ENCODE measurements at places on chromosomes 13 and 19.
A peak's percentile ranks its signal among the peaks of the same experiment; 100 is the strongest.

DNA sequence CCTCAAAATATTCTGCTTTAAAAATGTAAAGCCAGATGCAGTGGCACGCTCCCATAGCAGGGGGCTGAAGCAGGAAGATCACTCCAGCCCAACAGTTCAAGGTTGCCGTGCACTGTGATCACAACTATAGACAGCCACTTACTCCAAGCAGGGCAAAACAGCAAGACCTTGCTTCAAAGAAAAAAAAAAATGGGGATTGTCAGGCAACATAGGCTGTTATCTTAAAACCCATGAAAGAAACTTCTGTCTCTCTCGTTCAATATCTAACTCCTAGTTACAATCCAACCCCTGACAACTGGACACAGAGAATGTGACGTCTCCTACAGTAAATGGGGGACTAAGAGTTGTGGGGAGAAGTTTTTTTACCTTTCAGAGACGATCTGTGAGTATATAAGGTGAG, 17.4 kb downstream of the ELF1 start:
- DNase-seq, result peak; percentile 90

DNA sequence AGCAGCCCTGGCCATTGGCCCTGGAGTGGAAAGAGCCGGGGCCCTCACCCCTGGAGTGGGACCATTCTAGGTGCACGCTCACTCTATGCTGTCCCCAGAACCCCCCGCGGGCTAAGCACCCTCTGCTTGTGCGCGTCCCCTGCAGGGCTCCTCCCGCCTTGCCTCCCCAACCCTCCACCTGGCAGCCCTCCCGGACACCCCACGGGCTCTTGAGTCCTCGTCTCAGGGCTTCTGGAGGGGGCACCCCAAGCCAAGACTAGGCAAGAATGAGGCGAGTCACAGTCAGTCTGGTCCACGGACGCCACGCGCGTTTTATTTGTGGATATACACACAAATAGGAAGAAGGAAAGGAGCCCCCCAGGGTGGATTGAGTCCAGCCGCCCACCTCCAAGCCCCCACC, 7.0 kb upstream of the TMEM161A start:
- DNase-seq, result no peak

DNA sequence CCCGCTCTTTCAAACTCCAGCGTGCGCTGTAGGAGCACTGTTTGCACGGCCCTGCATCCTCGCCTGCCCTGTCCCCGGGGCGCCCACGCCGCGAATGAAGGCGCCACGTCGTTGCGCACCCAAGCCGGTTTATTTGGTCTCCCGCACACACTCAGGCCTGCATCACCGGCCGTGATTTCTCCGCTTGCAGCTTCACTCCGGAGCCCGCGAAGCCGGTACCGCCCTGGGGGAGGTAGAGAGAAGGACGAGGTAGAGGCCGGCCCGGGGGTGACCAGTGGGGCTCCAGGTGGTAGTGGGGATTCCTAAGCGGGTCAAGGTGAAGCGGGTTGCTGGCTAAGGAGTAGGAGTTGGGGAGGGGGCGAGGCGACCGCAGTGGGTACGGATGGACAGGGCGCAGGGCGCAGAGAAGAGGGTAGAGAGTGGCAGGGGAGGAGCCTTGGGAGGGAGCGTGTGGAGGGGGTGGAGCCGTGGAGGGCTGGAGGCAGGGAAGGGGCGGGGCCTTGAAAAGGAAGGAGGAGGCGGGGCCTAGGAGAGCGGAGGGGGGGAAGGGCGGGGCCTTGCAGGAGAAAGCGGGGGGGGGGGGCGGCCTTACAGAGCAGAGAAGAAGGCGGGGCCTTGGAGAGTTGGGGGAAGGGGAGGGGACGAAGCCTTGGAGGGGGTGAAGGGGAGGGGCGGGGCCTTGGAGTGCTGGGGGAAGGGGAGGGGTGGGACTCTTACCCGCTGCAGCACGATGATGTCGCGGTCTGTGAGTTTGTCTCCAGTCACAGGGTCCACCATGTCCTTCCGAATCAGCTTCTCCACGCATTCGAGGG, 24.6 kb downstream of the NOSIP start:
- no peak for DNase-seq

DNA sequence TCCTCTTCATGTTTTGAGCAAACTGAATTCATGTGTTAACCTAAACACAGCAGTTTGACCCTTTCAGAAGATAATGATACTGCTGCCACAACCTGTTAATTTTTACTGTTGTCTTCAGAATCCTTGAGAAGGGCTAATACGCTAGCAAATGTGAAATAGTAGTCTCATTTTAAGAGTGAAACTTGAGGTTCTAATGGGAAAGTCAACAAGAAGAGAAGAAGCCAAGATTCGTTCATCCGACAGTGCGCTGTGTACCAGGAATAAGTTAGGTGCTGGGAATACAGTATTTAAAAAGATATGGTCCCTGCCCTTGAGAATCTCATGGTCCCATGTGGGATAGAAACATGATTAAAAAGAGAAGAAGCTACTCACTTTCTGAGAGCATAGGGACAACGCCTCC, 134.4 kb downstream of the KL start:
- DNase-seq, result no peak

GRCh38 chr13:97879646-97880310, 73.7 kb upstream of the IPO5 start:
- no peak for DNase-seq

GRCh38 chr19:38892841-38893240, 6.6 kb downstream of the SIRT2 start:
- DNase-seq, result no peak

- no peak for DNase-seq
Observed at GRCh38 chr13:101384929-101385328, 31.4 kb downstream of the NALCN start.

GRCh38 chr13:100068133-100068931, 20.6 kb upstream of the PCCA start:
- no peak for DNase-seq

GRCh38 chr19:16285769-16286498, 38.7 kb upstream of the KLF2 start:
- no peak for DNase-seq

- no peak for DNase-seq
Observed at GRCh38 chr19:6971366-6971765, 49.9 kb downstream of the MBD3L2B start.

GRCh38 chr13:95301183-95301967, at the start of gene ABCC4:
Gene ABCC4, minus strand, starts transcription at chr13:95301451. Its CDS starts 137 bp downstream, at chr13:95301314.
- peak; percentile 51 for DNase-seq

- no peak for DNase-seq
Observed at GRCh38 chr13:50457415-50458393, 385.8 kb downstream of the DLEU7 start.

DNA sequence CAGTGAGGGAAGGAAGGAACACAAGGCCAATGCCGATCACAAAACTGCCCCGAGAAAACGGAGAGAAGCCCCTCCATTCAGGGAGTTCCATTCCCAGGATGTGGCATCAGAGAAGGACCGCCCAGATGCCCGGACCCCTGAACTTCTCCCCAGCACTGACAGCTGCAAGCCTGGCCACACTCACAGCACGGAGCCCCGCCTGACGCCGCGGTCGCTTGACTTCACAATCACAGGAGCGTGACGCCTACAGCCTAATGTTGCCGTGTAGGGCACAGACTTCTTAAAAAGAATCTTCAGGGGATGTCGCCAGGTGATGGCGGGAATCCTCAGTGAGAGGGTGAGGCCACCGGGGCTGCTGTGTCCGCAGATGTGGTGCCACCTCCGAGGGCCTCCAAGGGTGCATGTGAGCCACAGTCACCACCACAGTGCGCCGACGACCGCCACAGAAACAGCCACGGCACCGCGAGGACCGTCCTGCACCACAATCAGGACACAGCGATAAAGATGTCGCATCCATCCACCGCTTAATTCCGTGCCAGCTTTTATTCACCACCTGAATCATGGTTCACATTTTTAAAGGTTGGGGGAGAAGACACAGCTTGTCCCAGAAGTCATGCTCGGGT, 77.2 kb downstream of the SPACA7 start:
- DNase-seq, result no peak

GRCh38 chr13:113949546-113949945, 24.3 kb downstream of the C13orf46 start:
- no peak for DNase-seq

DNA sequence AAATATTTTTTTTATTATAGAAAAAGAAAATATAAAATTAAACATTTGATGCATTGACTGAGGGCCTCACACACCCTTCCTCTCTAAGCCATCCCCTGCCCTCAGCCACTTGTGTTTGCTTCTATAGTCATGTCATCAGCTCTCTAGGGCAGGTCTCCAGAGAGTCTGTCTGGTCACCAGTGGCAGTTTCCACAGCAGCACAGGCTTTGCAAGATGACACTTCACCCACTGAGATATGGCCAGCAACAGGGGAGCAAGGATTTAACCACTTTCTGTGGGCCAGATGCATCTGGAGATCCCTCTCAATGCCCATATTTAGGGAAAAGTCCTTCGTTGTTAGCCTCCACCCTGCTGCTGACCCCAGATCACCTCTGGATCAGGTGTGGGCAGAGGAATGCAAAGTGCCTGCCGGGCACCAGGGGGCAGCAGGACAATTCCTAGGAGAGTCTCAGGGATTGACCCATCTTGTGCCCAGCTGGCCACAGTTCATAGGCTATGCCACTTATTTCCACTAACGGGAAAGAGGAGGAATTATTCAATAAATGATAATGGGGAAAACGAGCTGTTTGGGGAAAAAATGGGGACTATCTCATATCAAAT, 4.8 kb downstream of the ABCC4 start:
- DNase-seq, result peak; percentile 56

DNA sequence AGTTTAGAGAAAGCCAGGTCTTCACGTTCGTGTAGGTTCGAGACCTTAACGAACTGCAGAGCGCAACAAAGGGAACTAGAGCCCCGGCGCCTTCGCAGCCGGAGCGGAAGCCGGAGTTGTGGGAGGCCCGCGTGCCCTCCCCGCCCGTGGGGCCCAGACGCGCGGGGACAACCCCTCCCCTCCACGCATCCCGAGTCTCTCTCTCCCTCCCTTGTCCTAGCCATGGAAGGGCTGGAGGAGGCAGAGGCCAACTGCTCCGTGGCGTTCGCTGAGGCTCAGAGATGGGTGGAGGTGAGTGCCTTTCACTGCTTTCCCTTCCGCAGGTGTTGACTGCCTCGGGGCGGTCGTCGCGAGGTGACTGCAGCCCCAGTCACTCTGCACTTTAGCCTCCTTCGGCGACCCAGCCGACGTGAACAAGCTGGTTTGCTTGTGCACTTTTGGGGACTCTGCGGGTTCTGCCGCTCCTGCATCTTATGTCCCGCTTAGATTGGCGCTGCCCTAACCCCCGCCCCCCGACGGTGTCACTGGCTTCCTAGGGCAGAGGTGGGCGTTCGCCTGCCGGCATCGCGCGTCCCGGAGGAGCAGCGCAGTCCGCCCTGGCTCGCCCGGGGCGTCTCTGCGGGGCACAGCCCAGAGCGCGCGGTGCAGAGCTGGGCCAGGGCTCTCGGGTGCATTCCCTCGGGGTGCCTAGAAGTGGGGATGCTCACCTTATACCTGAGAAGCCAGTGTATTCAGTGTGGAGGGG, 478 bp downstream of the LMO7 start:
- peak; percentile 18 for DNase-seq

- no peak for DNase-seq
Observed at GRCh38 chr19:18668744-18669523, 14.5 kb upstream of the CRTC1 start.

DNA sequence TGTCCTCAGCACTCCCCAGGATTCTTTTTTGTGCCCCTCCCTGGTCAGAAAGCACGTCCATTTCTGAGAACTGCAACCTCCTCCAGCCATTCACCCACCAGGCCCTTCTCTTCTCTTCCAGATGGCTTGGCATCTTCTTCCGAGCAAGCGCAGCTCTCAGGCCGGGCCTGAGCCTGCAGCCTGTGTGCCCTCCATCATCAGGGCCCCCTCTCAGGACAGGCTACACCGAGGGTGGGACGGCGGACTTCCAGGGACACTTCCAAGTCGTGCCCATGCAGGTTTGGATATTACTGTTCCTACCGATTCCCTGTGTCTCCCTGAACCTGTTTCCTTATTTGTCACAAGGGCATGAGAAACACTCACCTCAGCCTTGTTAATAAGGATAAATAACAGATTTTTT, 28.4 kb downstream of the SOX1 start:
- DNase-seq, result no peak

- no peak for DNase-seq
Observed at GRCh38 chr19:17197666-17198065, 17.5 kb upstream of the USE1 start.

GRCh38 chr13:97067017-97067895, 73.0 kb upstream of the OXGR1 start:
- DNase-seq, result no peak

DNA sequence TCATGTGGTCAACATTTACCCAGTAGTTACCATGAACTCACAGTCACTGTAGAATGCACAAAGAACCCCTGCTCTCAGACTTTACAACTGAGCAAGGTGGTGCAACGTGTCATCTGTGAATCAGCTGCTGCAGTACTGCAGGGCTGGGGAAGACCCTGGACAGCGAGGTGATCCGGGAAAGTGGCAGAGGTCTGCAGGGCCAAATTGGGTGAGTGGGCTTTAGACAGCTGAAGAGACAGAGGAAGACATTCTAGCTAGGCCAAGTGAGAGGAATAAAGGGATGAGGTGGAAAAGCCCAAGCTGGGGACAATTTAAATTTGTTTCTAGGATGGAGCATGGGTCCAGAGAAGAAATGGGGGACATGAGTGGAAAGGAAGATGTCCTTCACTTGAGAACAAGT, 270.5 kb downstream of the DCLK1 start:
- no peak for DNase-seq
